ENCODE measurements at places on chromosomes 5 and 9.

- H3K4me1 ChIP-seq = peaks cover 24% of the 10 kb centered on the region
- H3K36me3 ChIP-seq = no peaks in the 10 kb centered on the region
- DNase-seq = no peak
- H3K27ac ChIP-seq = no peak overlapping the region
- H3K4me3 ChIP-seq = no peak overlapping the region
Observed at GRCh38 chr5:160427607-160428006, 6.0 kb downstream of the PTTG1 start.

GRCh38 chr9:2263111-2263510 is 248.0 kb downstream of the SMARCA2 start:
- no peak overlapping the region for H3K4me3 ChIP-seq
- peaks cover 13% of the 10 kb centered on the region for H3K27me3 ChIP-seq
- no peaks in the 10 kb centered on the region for H3K4me1 ChIP-seq
- DNase-seq = no peak
- no peak overlapping the region for H3K27ac ChIP-seq
- no peaks in the 10 kb centered on the region for H3K36me3 ChIP-seq

- no peak for DNase-seq
- H3K4me1 ChIP-seq = no peaks in the 10 kb centered on the region
- H3K27me3 ChIP-seq = no peaks in the 10 kb centered on the region
- no peak overlapping the region for H3K27ac ChIP-seq
- H3K36me3 ChIP-seq = no peaks in the 10 kb centered on the region
- no peak overlapping the region for H3K4me3 ChIP-seq
Observed at GRCh38 chr5:2917093-2917492, 165.6 kb upstream of the IRX2 start.

GRCh38 chr5:15718421-15719179 is 218.6 kb downstream of the FBXL7 start:
- H3K27ac ChIP-seq = no peak overlapping the region
- no peaks in the 10 kb centered on the region for H3K27me3 ChIP-seq
- H3K36me3 ChIP-seq = no peaks in the 10 kb centered on the region
- no peak overlapping the region for H3K4me3 ChIP-seq
- no peak for DNase-seq

DNA sequence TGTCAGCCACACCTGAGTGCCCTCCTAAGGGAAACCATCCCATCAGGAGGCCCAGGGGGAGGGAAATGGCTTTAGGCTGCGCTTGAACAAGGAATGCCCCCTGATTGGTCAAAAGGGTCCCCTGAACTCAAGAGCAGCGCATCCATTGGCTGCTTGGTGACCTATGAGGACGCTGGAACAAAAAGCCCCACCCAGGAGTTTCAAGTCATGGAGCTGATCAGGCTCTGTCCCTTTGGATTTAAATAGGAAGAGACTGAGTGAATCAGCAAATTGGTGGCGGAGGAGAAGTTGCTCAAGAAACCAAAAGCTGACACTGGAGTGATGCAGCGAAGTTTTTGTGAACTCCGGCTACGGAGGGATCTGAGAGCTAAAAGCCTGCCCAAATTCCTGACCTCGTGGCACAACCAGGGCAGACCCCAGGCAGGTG is 66.7 kb downstream of the SMIM23 start:
- DNase-seq = no peak
- H3K36me3 ChIP-seq = peaks cover 3% of the 10 kb centered on the region
- no peak overlapping the region for H3K4me3 ChIP-seq
- H3K27me3 ChIP-seq = no peaks in the 10 kb centered on the region
- H3K27ac ChIP-seq = no peak overlapping the region

GRCh38 chr9:129280236-129280622 is 102.2 kb upstream of the IER5L start:
- H3K4me3 ChIP-seq = no peak overlapping the region
- H3K36me3 ChIP-seq = peaks cover 5% of the 10 kb centered on the region
- H3K27ac ChIP-seq = no peak overlapping the region
- peaks cover 14% of the 10 kb centered on the region for H3K27me3 ChIP-seq
- DNase-seq = no peak
- peaks cover 7% of the 10 kb centered on the region for H3K4me1 ChIP-seq

DNA sequence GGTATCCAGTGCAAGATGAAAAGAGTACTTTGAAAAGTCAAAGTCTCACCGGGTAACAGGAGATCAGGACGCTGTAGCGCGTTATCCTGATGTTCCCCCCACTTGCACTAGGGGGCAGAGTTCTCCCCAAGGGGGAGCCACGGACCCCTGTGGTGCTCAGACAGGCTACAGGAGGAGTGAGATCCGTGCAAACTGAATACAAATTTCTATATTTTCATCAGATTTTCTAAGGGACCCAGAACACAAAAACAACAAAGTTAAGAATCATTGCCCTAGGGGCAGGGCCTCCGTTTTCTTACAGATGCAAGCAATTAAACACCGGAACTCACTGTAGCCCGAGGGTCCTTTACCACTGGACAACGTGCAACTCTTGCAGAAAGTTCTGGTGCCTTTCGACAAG is 2.0 kb downstream of the MYO10 start:
- no peak for DNase-seq
- H3K4me1 ChIP-seq = no peaks in the 10 kb centered on the region
- H3K27me3 ChIP-seq = peaks cover 69% of the 10 kb centered on the region
- H3K27ac ChIP-seq = no peak overlapping the region
- no peak overlapping the region for H3K4me3 ChIP-seq

- H3K36me3 ChIP-seq = no peaks in the 10 kb centered on the region
- no peak overlapping the region for H3K4me3 ChIP-seq
- no peaks in the 10 kb centered on the region for H3K4me1 ChIP-seq
- peaks cover 24% of the 10 kb centered on the region for H3K27me3 ChIP-seq
Observed at GRCh38 chr5:123154886-123155445, 65.9 kb downstream of the PRDM6 start.

DNA sequence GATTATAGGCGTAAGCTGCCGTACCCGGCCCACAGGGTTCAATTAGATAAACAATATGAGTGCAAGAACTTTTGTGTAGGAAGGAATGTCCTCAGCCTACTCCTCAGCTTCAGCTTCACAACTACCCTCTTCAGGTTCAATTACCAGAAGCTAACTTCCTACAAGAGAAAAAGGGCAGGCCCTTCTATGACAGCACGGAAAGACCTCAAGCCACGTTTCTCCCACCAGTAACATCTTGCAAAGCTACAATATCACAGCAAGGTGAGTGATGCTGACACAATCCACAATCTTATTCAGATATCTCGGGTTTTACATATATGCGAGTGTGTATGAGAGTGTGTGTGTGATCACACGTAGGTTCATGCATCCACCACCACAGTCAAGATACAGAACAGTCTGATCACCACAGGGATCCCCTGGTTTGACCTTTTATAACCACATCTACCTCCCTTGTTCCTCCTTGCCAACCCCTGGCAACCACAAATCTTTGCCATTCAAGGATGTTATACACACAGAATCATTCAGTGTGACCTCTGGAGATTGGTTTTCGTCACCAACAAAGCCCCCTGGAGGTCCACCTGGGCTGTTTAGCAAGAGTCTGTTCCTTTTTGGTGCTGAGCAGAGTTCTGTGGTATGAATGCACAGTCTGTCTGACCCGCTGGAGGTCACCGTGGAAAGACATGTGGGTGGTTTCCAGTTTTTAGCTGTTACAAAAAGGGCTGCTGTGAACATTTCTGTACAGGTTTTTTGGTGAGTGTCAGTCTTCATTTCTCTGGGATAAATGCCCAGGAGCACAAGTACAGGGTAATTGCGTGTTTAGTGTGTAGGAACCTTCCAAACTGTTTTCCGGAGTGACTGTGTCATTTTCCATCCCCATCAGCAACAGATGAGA is 38.2 kb downstream of the IPPK start:
- H3K4me3 ChIP-seq = no peak overlapping the region
- no peaks in the 10 kb centered on the region for H3K27me3 ChIP-seq
- H3K4me1 ChIP-seq = peaks cover 2% of the 10 kb centered on the region
- H3K27ac ChIP-seq = no peak overlapping the region
- no peak for DNase-seq

DNA sequence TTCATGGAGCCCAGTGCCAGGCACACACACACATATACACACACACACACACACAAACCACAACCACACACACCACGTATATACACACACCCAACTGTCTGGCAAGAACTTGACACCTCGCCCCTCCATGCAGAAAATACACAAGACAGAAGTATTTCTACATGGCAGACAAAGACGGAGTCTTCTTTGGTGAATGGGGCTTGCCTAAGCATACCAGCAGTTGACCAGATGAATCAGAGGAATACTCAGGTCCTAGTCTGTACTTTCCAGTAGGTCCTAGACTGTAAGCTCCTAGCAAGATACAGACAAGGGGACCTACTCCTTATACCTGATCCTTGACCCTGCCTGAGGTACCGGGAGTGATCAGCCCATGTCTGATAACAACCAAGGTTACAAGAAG is 60.1 kb downstream of the SIL1 start:
- H3K27me3 ChIP-seq = no peaks in the 10 kb centered on the region
- no peak overlapping the region for H3K4me3 ChIP-seq
- H3K36me3 ChIP-seq = peaks cover 2% of the 10 kb centered on the region
- H3K4me1 ChIP-seq = peaks cover 7% of the 10 kb centered on the region
- H3K27ac ChIP-seq = no peak overlapping the region

GRCh38 chr5:28165096-28165495 is 1126.7 kb upstream of the CDH9 start:
- H3K4me3 ChIP-seq = no peak overlapping the region
- no peak for DNase-seq
- H3K36me3 ChIP-seq = no peaks in the 10 kb centered on the region

- no peaks in the 10 kb centered on the region for H3K4me1 ChIP-seq
- H3K27ac ChIP-seq = no peak overlapping the region
- H3K36me3 ChIP-seq = no peaks in the 10 kb centered on the region
Observed at GRCh38 chr5:34895641-34896419, 19.5 kb downstream of the RAD1 start.

DNA sequence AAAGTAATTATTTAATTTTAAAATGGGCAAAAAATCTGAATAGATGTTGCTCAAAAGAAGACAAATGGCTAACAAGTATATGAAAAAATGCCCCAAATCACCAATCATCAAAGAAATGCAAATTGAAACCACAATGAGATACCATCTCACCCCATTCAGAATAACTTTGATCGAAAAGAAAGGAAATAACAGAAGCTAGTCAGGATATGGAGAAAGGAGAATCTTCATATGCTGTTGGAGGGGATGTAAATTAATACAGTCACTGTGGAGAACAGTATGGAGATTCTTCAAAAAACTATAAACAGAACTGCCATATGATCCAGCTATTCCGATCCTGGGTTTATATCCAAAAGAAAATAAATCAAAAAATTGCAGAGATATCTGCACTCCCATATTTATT is 418.5 kb upstream of the RGMB start:
- H3K4me1 ChIP-seq = no peaks in the 10 kb centered on the region
- H3K27me3 ChIP-seq = no peaks in the 10 kb centered on the region

GRCh38 chr5:135971701-135972100 is 16.9 kb upstream of the LECT2 start:
- no peaks in the 10 kb centered on the region for H3K36me3 ChIP-seq
- no peaks in the 10 kb centered on the region for H3K4me1 ChIP-seq
- H3K4me3 ChIP-seq = no peak overlapping the region
- no peak for DNase-seq

DNA sequence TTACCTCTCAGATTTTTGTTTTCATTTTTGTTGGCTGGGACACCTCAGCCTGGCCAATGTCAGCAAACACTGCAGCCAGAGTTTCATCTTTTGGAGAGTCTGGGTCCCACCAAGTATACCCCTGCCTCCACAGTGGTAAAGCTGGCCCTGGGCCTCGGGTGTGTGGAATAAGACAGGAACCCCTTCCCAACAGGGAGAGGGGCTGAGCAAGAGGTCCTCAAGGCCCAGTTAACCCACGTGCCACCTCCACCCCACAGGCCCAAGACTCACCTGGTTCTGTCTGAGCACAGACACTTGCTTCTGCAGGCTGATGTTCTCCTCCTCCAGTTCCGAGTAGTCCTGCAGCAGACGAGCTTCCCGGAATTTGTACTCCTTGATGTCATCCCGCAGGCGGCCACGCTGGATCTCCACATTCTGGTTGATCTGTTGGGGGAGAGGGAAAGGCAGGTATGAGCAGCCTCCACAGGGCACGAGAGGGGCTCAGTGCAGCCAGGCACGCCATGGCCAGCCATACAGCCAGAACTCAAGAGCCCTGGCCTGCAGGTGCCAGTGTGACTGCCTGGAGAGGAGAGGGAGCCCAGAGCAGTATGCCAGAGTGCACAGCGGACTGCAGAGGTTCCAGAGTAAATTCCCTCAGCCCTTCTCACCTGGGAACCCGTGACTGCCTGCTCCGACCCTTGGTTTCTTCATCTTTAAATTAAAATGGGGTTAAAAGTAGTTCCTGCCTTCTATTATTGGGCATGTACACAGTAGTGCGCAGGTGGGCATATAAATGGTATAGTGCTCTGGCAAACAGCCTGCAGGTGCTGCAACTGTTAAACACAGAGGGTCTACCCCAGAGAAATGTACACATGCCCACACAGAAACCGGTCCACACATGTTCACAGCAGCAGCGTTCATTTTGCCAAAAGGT is 42.0 kb downstream of the BICD2 start:
- H3K27me3 ChIP-seq = no peaks in the 10 kb centered on the region
- H3K4me1 ChIP-seq = peaks cover 18% of the 10 kb centered on the region
- peak overlapping the region; percentile 74 for H3K27ac ChIP-seq
- no peak overlapping the region for H3K4me3 ChIP-seq
- no peak for DNase-seq

GRCh38 chr5:163874431-163874830 is 369.0 kb downstream of the MAT2B start:
- no peak overlapping the region for H3K4me3 ChIP-seq
- no peaks in the 10 kb centered on the region for H3K27me3 ChIP-seq
- DNase-seq = no peak
- no peaks in the 10 kb centered on the region for H3K36me3 ChIP-seq
- no peaks in the 10 kb centered on the region for H3K4me1 ChIP-seq
- no peak overlapping the region for H3K27ac ChIP-seq

GRCh38 chr9:113950195-113951031 is 74.3 kb downstream of the ZNF618 start:
- H3K27ac ChIP-seq = no peak overlapping the region
- H3K27me3 ChIP-seq = peaks cover 17% of the 10 kb centered on the region
- no peak overlapping the region for H3K4me3 ChIP-seq
- no peak for DNase-seq
- H3K4me1 ChIP-seq = no peaks in the 10 kb centered on the region
- no peaks in the 10 kb centered on the region for H3K36me3 ChIP-seq

- DNase-seq = no peak
- H3K27ac ChIP-seq = no peak overlapping the region
- H3K4me1 ChIP-seq = peaks cover 14% of the 10 kb centered on the region
Observed at GRCh38 chr5:150759334-150759583, 442 bp upstream of the DCTN4 start.

- no peaks in the 10 kb centered on the region for H3K27me3 ChIP-seq
- no peaks in the 10 kb centered on the region for H3K4me1 ChIP-seq
- DNase-seq = no peak
Observed at GRCh38 chr9:23380821-23381220, 445.2 kb downstream of the ELAVL2 start.

DNA sequence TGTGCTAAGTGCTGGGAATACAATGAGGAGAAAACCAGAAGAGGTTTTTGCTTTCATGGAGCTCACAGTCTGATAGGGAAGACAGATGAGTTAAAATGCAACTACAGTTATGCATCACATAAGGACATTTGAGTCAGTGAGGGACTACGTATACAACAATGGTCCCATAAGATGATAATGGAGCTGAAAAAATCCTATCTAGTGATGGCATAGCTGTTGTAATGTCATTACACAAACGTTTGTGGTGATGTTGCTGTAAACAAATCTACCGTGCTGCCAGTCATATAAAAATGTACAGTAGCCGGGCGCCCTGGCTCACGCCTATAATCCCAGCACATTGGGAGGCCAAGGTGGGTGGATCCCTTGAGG is 110.1 kb upstream of the RAD23B start:
- peaks cover 5% of the 10 kb centered on the region for H3K4me1 ChIP-seq
- H3K4me3 ChIP-seq = no peak overlapping the region
- H3K36me3 ChIP-seq = no peaks in the 10 kb centered on the region

GRCh38 chr5:109685916-109686315 is 3.8 kb upstream of the MAN2A1 start:
- H3K27me3 ChIP-seq = peaks cover 10% of the 10 kb centered on the region
- DNase-seq = no peak
- H3K4me3 ChIP-seq = no peak overlapping the region
- H3K36me3 ChIP-seq = peaks cover 15% of the 10 kb centered on the region
